ENCODE measurements at places on chromosomes 4 and X.

DNA sequence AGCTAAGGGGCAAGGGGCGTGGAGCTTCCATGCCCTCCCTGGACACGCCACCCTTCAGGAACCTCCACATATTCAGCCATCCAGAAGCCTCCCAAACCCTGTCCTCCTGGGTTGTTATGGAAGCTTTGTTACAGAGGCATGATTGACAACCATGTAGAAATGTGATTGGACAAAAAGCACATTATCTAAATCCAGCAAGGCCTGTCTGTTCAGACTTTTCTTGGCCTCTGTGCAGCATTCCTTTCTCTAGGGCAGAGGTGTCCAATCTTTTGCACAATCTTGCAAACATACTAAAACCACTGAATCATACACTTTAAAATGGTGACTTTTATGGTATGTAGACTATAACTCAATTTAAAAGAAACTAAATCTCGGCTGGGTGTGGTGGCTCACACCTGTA is 12.7 kb downstream of the STEEP1 start:
- no peak for DNase-seq

DNA sequence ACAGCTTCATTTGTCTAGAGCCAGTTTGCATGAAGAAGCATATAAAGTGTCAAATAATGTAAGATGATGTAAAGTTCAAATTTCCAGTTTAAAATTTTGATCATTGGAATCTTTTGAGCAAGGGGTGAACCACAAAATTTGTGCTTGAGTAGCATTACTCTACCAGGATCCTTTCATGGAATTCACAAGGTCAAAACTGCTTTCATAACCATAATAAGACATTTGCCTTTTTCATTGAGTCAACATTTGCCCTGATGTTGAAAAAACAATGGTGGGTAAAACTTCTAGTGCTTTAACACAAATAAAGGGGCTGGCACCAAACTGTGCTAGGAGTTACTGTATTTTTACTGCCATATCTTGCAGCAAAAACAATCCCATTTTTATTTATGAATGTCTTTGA is 142.2 kb downstream of the GLRA3 start:
- no peak for DNase-seq

GRCh38 chrX:50971395-50971794 is 60.9 kb downstream of the BMP15 start:
- DNase-seq, result no peak

GRCh38 chr4:152257601-152258066 is 278.3 kb downstream of the FBXW7 start:
- DNase-seq, result no peak

DNA sequence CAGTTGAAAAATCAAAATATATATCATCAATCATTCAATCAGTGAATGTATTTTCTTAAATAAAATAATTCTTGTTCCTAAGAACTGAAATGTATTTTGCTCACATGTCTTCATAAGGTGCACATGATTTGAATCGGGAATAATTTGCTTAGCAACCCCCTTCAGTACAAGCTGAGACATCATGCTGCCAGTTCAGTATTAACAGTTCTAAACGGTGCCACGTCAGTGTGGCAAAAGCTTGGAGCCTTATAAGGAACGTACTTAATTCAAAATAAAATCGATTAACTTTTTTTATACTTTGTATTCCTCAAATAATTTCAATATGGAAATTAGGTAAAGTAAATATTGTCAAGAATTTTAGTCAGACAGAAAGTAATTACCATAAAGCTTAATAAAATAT is 287.9 kb downstream of the CCSER1 start:
- DNase-seq, result no peak
